Ovary (tissue), 10 donors: ENCODE measurements at places on chromosomes 3 and 15. TPM values are rescaled to one million over a fixed set of nuclear protein-coding genes. Genes with fewer than 3 reads are reported as not detected.

- no peak for DNase-seq
Measured at GRCh38 chr3:186411994-186412393, 50.0 kb upstream of the DGKG start.

CIAO2A gene
- 43.8 TPM for polyA plus RNA-seq

- no peak for DNase-seq
Measured at GRCh38 chr15:38153781-38154180, 98.9 kb upstream of the SPRED1 start.

- DNase-seq, result no peak
Measured at GRCh38 chr3:40878464-40878905, 320.8 kb upstream of the CTNNB1 start.

MAGI1 gene
- polyA plus RNA-seq, result 5.5 TPM

DNA sequence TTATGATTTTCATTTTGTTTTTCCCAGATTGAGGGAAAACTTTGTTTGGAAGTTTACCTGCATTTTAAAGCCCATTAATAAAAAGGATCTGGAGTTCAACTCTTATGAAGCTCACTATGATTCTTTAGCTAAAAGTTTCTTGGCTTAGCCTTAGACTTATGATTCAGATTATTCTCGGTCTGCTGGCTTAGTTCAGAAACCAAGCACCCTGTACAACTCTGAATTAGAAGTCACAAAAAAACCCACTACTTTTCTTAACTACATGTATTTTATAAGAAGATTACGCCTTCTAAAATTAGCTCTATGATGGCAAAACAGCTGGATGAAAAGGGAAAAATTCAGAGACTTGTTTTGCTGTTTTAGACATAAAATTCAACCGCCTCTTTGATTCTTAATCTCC is 14.3 kb upstream of the DENND4A start:
- no peak for DNase-seq

SLC38A3 gene
- polyA plus RNA-seq, result 1.6 TPM
